ENCODE measurements at places on chromosomes 7 and 10. TPM values are rescaled to one million over a fixed set of nuclear protein-coding genes. Genes with fewer than 3 reads are reported as not detected.

DNA sequence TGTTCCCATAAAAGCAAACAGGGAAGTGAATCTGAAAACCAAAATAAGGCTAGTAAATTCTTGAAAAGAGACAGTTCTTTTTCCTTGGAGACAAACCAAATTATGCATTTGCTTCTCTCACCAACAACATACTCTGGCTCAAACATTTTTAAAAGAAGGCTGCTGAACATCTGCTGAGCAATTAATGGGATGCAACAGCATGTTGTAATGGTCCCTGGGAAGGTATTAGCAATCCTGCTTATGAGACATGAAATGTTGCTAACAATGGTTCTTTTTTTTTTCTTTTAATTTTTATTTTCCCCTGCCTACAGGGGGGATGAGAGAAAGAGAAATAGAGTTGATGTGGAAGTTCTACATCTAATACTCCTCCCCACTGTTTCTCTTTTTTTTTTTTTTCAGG, 572.1 kb downstream of the SORCS1 start:
- no peak for DNase-seq

GRCh38 chr7:7131273-7131672, 51.1 kb upstream of the C1GALT1 start:
- no peak for DNase-seq

DNA sequence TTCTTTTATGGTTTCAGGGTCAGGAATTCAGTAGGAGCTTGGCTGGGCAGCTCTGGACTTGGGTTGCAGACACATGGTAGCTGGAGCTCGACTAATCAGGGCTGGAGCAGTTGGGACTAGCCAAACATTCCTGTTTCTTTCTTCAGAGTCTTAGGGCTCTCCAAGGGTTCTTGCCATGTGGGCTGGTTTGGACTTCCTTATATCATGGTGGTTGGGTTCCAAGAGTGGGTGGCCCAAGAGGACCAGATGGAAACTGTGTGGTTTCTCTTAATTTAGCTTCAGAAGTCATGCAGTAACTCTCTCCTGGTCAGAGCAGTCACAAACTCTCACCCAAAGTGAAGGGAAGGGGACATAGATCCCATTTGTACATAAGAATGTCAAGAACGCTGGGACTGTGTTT, 270.1 kb upstream of the FZD1 start:
- no peak for DNase-seq

- DNase-seq: no peak
Observed at GRCh38 chr10:29446327-29446726, 157.5 kb downstream of the LYZL1 start.

Gene BCAP29
- 39.2 TPM for total RNA-seq

DNA sequence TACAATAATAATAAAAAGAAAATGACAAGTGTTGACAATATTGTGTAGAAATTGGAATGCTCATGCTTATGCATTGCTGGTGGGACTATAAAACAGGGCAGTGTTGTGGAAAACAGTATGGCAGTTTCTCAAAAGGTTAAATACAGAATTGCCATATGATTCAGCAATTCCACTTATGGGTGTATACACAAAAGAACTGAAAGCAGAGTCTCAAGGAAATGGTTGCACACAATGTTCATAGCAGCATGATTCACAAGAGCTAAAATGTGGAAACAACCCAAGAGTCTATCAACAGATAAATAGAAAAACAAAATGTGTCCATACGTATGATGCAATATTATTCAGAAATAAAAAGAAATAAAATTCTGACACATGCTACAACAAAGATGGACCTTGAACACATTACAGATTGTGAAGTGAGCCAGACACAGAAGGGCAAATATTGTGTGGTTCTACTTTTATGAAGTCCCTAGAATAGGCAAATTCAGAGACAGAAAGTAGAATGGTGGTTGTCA, 64.8 kb upstream of the GRM8 start:
- DNase-seq: no peak

DNA sequence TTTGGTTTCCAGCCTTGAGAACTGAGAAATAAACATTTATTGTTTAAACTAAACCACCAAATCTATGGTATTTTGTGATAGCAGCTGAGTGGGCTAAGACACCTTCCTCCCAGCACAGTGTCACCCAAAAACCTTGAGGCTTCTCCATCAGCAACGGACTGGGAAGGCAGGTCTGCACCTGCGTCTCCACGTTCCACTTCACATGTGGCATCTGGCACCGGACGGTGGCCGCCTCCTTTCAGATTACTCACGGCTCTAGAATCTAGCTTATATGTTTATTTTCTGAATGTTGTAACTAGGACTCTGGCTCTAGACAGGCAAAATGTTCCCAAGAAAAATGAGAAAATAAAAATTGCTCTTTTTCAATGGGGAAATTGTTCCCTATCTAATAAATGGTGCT, 201.0 kb downstream of the ADARB2 start:
- no peak for DNase-seq

- no peak for DNase-seq
Observed at GRCh38 chr10:125882596-125882995, 1.5 kb upstream of the DHX32 start.

DNA sequence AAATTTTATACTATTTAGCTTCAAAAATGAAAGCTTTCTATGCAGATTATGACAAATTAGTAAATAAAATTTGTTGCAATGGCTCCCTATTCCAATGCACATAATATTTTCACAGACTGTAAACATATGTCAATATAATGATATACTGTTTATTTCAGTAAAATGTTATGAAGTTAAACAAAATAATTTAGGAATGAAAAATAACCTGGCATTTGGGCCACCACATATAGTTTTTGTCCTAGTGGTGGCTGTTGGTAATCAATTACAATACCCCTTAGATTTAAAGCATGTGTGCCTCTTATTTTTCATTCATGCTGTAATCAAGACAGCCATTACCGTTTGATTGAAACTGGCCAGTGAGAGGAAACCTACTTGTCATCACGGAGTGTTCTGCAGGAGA, 928.5 kb upstream of the KCND2 start:
- DNase-seq: no peak

Gene ELMO1
- total RNA-seq: 43.4 TPM

GRCh38 chr10:73881221-73881919, 7.0 kb upstream of the CAMK2G start:
- no peak for DNase-seq

DNA sequence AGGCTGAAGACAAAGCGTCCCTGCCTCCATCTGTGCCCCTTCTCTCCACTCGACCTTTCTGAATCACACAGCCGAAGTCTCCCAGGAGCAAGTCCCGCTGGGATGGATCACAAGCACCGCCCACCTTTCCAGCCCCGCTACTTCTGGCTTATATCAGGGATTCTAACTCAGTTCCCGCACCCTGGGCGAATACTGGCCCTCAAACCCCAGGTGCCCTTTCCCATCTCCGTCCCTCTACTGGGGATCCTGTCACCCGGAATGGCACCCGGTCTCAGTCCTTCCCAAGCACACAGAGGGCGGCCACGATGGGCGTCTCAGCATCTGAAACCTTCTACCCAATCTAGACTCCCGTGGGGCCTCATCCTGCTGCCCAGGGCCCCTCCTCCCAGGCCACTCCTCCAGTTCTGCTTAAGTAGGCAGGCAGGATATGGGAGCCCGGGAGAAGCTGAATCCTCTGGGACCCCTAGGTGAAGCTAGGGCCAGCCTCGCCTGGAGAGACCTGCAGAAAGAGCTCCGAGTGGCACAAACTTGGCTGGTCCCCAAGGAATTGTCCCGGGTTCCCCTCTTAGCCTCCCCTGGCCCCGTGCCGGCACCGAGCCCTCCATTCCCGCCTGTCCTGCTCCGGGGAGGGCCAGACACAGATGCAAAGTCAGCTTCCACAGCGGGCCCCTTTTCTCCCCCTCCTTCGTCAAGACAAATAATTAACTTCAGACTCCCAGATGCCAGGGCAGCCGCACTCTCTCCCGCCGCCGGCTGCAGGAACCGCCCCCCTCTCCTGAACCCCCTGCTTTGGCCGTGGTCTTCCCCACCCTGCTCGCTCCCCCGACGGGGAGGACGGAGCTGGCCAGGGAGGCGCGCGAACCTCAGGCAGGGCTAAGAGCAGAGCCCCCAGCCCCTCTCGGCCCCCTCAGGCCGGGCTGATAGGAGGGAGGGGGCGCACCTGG, 612 bp downstream of the KCP start:
- no peak for DNase-seq

Gene PGAM2
- total RNA-seq: 12.9 TPM

DNA sequence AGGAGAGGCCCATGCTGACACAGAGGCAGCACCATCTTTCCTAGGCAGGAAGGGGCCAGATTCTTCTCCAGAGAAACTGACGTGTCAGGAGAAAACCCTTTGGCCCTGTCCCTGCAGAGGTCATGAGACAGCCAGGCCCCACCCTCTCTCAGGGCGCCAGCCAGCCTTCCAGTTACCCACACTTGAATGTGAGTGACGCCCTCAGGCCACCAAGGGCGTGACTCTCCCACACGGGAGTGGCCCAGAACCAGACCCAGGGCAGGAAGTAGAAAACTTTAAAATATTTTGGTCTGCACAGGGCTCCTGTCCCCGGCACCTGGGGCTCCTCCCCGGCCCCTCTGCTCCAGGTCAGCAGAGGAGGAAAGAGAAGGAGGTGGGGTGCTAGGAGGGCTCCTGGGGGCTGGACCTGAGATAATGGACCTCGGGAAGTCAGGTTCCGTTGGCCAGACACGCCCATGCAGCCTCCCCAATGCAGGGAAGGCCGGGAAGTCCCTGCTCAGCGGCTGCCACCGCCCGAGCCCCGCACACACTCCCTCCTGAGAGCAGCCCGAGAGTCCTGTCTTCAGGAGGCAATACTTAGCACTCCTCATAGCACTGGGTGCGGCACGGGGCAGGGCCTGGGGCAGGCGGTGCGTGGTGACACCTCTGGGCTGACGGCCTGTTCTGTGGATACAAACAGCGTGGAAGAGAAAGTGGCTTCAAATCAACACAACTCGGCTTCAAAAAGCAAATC, 67.0 kb upstream of the CFAP46 start:
- peak; percentile 24 for DNase-seq

Gene SFXN4
- 15.8 TPM for total RNA-seq

Gene CASTOR2
- 21.7 TPM for total RNA-seq

DNA sequence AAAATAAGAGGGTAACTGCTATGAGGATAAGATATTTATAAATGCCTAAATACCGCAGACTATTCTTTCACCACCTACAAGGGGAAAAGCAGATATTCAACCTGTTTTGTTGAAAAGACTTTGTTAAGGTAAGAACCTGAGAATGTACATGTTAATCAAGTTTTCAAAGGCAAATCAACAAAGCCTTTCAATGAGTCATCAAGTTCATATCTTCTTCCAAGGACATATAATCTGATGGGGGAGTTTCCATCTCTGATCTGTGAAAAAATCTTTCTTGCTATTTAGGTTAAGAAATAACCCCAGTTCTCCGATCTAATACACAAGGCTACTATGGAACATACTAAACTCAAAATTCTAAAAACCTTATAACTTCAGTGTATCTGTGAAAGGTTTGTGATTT, 40.0 kb upstream of the ANLN start:
- no peak for DNase-seq

DNA sequence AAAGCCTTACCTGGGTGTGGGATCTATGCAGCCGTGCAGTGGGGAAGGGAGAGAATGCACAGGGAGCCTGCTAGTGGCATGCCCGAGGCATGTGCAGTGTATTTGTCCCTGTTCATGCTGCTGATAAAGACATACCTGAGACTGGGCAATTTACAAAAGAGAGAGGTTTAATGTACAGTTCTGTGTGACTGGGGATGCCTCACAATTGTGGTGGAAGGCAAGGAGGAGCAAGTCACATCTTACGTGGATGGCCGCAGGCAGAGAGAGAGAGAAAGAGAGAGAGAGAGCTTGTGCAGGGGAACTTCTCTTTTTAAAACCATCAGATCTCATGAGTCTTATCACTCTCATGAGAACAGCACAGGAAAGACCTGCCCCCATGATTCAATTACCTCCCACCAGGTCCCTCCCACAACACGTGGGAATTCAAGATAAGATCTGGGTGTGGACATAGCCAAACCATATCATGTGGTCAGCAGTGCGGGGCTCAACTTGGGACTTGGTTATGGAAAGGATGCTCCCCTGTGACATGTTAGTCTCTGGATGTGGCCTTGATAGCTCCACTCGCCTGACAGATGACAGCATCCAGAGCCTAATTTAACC, 128.9 kb downstream of the DOCK1 start:
- DNase-seq: no peak

- DNase-seq: no peak
Observed at GRCh38 chr10:48575901-48576300, 29.0 kb downstream of the ARHGAP22 start.

Gene ZCCHC24
- 36.7 TPM for total RNA-seq

Gene NPY4R
- total RNA-seq: 0.14 TPM

GRCh38 chr7:142919656-142920055, 13.9 kb downstream of the TRPV5 start:
- no peak for DNase-seq

Gene MDFIC
- total RNA-seq: 13.7 TPM

Gene TIAL1
- 126 TPM for total RNA-seq

Gene RAB19
- 8.8 TPM for total RNA-seq

- DNase-seq: no peak
Observed at GRCh38 chr7:148590471-148590870, at the start of gene C7orf33. Gene C7orf33, plus strand, starts transcription at chr7:148590766. Its CDS starts 160 bp downstream, at chr7:148590926.

DNA sequence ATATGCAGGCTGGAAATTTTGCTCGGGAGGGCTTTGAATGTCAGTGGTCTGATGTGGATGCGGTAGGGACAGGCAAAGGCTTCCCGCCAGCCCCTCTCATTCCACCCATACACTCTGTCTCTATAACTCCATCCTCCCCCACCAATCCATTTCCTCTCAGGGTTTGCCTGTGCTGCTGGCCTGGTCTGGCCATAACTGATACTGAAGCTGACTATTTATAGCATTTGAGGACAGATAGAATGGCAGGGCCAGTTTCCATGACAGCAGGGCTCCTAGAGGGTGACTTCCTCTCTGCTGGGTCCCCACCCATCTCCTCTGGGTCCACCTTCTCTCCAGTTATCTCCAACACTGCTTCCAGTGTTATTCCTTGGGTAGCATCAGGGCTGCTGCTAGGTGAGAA, 6.6 kb upstream of the PDLIM1 start:
- no peak for DNase-seq

GRCh38 chr10:117541405-117541908, 1.1 kb upstream of the EMX2 start:
- DNase-seq: no peak

DNA sequence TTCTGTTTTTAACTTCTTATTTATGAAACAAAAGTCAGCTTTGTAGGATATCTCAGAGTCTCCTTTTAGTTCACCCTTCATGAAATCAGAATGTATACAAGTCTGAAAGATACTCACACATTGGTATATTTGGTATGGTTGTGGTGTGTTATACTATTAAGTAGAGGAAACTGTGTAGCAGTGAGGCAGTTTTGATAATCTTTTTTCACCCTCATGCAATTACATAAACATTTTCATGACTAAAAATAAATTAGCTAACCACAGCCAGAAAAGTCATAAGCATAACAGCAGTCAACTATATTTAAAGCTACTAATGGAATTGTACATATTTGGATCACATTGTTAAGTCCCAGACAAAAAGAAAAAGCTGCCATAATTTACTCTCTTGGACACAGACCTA, 62.1 kb downstream of the FAM185A start:
- DNase-seq: no peak

Gene ASZ1
- not detected for total RNA-seq

- DNase-seq: no peak
Observed at GRCh38 chr10:1291178-1292090, 235.2 kb downstream of the WDR37 start.
